ENCODE measurements at places on chromosomes 13 and 19.

- DNase-seq, result peak; percentile 48
These were observed 790 bp downstream of the TPM4 start for GRCh38 chr19:16076958-16077611.

- peak; percentile 13 for DNase-seq
These were observed 24.0 kb downstream of the UQCRFS1 start for GRCh38 chr19:29189033-29189360.

DNA sequence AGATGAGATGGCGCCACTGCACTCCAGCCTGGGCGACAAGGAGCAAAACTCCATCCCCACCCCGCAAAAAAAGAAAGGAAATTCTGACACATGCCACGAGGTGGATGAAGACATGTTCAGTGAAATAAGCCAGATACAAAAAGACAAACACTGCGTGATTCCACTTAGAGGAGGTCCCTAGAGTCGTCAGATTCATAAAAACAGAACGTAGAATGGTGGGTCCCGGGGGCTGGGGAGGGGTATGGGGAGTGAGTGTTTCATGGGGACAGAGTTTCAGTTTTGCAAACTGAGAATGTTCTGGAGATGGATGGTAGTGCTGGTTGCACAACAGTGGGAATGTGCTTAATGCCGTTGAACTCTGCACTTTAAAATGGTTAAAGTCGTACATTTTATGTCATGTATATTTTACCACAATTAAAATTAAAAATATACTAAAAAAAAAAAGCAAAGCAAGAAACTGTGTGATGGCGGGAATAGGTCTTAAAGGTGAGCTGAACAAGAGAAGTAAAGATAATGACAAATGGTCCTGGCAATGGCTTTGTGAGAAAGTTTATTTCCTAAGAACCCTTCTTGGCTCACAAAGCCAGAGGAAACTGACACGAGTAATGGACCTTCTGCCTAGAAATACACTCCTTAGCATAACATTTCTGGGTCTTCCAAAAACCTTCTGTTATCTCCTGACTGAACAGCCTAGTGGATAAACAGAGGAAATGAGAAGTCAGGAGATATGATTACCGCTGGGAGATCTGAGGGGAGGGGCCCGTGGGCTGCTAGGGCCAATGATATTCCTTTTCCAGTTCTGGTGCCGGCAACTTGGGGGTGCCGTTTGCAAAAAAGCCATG is 4.2 kb upstream of the SPC24 start:
- DNase-seq, result no peak

GRCh38 chr13:99941086-99941485 is 30.5 kb downstream of the ZIC5 start:
- DNase-seq, result no peak

All from WERI-Rb-1 (cell line).